Left ventricle myocardium inferior (tissue), 1 donor: ENCODE measurements at places on chromosomes 7 and 10.

DNA sequence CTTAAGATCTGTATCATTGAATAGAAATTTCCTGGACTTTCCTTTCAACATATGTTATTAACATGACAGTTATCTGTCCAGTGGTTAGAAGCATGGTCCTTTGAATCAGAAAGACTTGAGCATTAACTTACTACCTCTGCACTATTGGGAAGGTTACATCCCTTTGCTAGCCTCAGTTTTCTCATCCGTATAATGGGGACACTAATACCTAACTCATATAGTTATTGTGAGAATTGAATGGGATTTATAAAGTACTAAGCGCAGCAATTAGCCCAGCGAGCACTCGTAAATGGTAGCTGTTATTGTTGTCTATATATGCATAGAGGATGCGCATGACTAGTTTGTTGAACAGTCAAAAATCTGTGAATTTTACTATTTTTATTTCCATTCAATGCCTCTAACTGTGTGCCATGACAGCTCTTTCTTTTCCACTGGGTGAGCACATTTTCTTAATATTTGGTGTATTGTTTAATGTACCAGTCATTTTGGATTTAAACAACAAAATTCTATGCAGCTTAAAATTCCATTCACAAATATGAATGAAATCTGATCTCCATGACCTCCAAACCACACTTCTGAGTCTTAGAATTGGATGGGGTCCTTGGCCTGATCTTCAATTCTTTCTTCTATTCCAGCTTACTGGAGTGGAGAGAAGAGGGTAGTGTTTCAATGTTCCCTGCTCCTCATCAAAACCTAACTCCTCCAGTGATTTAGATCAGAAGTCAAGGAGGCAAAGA is 65.0 kb downstream of the CACNB2 start:
- no peak for DNase-seq

- DNase-seq, result peak; percentile 56
Measured at GRCh38 chr7:107969856-107970255, 33.1 kb downstream of the LAMB1 start.

- DNase-seq, result no peak
Measured at GRCh38 chr10:100570506-100570905, 34.8 kb downstream of the HIF1AN start.

GRCh38 chr7:90824386-90825307 is 228.5 kb downstream of the CDK14 start:
- no peak for DNase-seq

DNA sequence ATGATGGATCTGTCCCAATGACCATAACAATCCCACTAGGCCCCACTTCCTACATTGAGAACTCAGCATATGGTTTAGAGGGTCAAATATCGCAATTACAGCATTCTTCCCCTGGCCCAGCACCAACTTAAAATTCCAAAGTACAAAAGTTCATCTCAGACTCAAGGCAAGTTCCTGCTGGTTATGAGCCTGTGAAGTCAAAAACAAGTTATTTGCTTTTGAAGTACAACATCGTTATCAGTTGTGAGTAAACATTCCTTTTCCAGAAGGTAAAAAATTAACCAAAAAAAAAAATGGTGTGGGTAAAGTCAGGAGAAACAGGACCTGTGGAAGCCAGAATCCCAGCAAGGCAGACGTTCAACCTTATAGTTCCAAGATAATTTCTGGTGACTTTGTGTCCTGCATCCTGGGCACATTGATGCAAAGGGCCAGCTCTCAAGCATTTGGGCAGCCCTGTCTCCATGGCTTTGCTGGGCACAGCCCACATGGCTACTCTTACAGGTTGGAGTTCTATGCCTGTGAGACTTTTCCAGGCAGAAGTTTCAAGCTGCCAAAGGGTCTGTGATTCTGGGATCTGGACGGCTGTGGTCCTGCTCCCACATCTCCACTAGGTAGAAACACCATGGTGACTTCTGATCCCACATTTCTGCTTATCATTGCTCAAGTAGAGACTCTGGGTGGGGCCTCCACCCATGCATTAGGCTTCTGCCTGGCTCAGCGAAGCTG is 37.5 kb downstream of the AKR1C8 start:
- no peak for DNase-seq

DNA sequence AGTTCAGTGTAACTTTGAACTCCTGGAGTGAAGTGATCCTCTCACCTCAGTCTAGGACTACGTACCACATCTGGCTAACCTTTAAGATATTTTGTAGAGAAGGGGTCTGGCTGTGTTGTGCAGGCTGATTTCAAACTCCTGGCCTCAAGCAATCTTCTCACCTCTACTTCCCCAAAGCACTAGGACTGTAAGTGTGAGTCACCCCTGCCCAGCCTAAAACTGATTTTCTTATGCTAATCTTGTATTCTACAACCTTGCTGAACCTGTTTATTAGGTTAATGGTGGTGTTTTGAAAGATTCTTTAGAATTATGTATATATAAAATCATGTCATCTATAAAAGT is 58.0 kb downstream of the LCOR start:
- no peak for DNase-seq

DNA sequence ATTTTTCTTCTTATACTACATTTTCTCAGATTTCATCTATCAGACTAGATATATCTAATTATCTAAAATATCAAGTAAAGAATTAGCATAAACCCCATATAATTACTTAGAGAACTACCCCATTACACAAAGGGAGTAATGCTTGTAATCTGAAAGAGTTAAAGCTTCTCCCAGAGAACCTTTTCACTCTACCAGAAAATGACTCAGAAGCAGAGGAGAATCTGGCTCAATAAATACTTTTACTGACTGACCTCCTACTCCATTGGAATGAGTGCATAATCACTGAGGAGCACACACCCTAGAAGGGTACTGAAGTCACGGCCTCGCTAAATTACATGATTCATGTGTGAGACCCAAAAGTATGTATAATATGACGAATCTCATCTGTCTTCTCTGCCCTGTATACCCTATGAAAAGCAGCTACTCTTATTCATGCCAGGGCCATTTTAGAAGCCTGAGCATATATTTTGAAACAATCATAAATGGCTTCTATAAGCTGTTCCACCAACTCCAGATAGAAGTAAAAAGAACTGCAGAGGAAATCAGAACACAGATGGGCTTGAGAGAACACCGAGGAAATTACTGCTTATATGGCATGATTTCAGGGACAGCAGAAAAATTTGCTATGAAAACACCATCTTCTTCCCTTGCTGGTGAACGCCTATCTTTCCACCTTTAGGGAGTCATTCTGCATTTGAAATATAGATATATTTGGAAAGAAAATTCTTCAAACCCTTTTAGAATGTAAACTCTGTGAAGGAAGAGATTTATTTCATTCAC is 32.7 kb downstream of the DNMBP start:
- no peak for DNase-seq

- DNase-seq, result no peak
Measured at GRCh38 chr10:75375838-75376237, 25.7 kb downstream of the ZNF503 start.

DNA sequence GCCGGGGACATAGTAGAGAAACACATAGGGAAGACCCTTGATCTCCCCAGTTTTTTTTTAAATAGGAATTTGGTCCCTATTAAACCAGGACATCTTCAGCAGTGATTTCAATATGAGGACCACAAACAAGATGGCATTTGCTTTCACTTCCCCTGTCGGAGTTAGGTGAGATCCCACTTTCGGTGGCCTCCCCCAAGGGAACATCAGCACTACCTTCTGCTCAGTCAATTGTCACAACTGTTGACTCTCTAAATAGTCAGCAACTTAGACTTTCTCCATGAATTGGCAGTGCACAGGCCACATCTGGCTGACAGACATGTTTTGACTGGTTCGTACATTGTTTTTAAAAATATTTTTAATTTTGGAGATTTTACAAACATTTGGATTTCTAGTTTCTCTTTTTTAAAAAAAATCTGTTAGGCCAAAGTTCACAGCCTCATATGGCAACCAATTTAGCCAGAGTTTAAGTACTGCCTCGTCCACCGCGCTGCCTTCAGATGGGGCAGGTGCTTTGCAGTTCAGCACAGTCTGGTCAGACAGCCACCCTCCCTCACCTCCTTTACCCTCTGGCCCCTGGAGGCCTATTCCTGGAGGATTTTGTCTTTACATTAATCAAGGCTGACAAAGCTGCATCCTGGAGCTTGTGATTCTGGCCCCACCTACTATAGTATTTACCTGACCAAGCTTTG is 139.2 kb upstream of the PRR15 start:
- DNase-seq, result no peak

DNA sequence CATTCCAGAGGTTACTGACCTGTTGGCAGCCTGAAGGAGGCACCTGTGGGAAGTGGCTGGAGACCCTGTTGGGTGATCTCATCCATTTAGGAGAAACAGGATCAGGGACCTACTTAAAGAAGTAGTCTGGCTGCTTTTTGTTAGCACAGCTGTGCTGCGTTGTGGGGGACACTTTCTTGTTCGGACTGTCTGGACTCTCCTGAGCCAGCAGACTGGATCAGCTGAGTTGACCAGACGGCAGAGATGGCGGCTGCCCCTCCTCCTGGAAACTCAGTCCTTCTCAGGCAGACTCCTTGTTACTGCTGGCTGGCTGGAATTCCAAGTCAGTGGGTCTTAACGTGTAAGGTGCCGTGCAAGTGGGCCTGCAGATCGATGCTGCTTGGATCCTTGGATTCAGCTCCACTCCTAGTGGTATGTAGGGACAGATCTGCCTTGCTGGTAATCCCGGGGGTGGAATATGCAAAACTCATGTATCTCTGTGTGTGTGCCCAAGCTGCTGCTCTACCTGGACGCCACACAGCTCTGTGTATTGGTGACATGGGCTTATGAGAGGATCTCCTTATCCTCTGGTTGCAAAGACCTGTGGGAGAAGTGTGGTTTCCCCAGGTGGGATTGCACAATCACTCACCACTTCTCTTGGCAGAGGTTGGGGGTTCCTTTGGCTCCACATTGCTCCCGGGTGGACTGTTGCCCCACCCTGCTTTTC is 87.3 kb downstream of the CCSER2 start:
- DNase-seq, result no peak

GRCh38 chr7:135164357-135165061 is 6.0 kb downstream of the CYREN start:
- DNase-seq, result no peak

DNA sequence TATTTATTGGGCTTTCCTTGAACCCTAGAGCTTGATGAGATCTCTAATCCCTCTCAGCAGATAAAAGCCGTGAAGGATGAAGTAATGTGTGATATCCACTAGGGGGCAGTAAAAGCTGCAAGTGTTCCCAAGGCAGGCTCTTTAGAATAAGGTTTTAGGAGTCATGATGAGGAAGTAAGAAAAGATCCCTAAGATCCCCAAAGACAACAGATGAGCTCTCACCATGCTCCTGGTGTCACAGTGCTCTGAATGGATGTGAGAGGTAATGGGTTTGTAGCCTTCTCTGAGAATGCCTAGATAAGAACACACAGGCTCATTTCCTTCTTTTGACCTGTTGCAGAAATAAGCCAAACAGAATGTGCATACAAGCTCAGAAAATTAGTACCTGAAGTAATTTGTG is 70.4 kb upstream of the ITPRID1 start:
- DNase-seq, result no peak

DNA sequence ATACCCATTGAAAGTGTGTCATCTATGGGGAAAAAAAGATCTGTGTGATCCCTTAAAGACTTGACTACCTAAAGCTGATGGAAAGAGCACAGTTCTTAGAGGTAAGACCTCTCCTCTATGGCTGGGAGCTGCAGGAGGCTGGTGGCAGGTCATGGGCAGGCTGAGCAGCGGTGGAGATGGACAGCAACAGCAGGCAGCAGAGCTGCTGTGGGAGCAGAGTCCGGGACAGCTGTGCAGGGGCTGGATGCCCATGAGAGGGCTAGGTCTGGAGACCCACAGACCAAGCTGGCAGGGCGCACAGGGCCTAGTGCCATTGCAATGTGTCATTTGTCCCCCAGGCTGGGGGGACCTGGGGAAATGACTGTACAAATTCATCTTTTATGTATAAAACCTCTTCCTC is 13.4 kb upstream of the EPHA1 start:
- DNase-seq, result no peak

DNA sequence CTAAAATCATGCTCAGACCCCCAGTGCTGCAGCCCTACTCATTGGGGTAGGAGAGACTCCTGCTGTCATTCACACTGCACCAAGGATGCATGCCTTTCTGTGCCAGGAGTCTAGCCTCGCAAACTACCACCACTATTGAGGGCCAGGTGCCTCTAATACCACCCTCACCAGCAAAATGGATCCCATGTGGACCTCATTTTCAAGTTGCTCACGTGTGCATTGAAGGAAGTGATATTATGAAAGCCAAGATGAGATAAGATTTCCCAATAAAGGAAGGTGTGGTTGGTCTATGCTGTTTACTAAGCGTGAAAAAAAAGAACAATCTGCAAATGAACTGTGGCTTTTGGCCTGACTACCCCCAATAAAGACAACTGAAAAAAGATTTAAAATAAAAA is 7.2 kb upstream of the LAMTOR4 start:
- no peak for DNase-seq

- no peak for DNase-seq
Measured at GRCh38 chr7:114889646-114890285, 32.1 kb upstream of the MDFIC start.

GRCh38 chr7:23471106-23471859 is 992 bp upstream of the IGF2BP3 start:
- DNase-seq, result no peak

GRCh38 chr7:46072722-46073121 is 151.7 kb upstream of the IGFBP3 start:
- DNase-seq, result no peak

GRCh38 chr10:1190791-1191490 is 134.8 kb downstream of the WDR37 start:
- DNase-seq, result no peak

GRCh38 chr7:8628656-8629055 is 195.2 kb downstream of the NXPH1 start:
- DNase-seq, result no peak
